ENCODE measurements at places on chromosomes 4 and X. TPM values are rescaled to one million over a fixed set of nuclear protein-coding genes. Genes with fewer than 3 reads are reported as not detected.
A peak's percentile ranks its signal among the peaks of the same experiment; 100 is the strongest.

DNA sequence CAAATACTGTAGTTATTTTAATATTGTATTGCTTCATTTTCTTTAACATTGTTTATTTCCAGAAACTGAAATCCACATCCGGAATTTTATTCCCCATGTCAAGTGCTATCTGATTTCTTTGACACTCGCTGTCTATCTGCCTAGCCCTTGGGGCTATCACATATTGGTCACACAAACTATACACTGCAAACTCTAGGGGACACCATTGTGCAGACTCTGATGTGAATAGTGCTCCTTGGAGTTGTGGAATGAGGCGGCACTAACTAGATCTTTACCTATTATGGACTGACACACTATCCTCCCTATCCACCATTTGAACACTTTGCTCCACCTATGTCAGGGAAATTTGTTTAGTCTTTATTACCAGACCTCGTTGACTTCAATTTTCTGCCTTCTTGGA is 534.5 kb downstream of the GLUD2 start:
- H3K27ac ChIP-seq: no peak overlapping the region
- H3K4me3 ChIP-seq: no peak overlapping the region
- H3K27me3 ChIP-seq: no peaks in the 10 kb centered on the region

GRCh38 chr4:80462621-80463091 is 127.1 kb downstream of the CFAP299 start:
- H3K4me3 ChIP-seq: peak overlapping the region; percentile 24
- no peak for DNase-seq
- H3K27me3 ChIP-seq: no peaks in the 10 kb centered on the region

DNA sequence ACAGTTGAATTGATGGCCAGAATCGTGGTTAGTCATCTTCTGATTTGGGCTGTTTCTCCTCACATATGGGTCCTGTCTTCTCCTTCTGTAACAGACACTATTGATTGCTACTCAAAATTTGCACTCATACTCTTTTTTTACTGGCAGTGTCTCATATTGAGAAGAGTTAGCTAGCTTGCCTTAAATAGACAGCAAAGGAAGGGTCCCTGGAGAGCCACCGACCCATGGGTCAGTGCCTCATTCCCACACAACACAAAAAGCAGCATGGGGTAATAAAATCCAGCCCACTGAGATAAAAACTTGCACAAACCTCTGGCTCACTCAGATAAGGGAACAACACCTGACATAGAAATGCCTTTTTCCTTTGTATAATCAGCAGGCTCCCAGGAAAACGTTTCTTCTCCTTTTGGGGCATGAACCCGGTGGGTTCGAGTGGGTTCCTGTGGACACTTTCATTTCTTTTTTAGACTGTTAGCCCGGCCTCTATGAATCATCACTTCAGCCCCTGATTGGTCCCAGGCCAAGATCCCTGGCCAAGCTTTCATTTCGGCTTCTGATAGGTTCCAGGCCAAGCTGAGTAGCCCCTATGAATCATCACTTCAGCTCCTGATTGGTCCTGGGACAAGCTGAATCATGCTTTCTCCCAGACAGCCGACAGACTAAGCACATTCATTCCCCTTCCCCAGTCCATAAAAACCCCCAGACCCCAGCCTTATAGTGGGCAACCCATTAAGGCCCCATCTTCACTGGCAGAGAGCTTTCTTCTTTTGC is 408.1 kb downstream of the DCAF12L2 start:
- no peak for DNase-seq
- H3K4me1 ChIP-seq: no peaks in the 10 kb centered on the region
- H3K27ac ChIP-seq: no peak overlapping the region

DNA sequence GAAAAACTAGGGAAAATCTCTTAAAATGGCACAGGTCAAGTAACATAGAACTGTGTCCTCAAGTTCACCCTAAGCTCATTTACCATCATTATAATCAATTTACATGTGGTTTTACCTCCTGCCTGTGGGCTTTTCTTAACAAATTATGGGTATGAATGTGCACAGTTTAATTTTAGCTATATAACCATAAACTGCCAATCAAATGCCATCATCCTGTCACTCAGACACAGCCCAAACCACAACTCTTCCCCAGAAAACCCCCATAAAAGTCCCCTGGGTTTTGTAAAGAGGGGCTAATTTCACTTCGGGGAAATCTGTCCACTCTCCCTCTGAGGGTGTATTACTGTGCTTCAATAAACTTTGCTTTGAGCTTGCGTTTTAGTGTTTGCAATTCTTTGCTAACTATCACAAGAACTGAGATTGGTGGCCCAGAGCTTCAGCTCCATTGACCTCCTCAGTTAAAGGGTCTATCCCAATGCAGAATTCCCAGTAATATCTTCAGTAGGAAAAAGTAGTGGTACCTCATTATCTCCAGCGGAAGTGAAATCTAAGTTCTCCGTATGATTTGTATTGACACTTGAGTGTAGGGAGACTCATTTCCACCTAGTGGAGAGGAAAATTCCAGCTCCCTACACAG is 394.6 kb downstream of the SPOCK3 start:
- DNase-seq: no peak
- H3K27ac ChIP-seq: no peak overlapping the region
- H3K4me3 ChIP-seq: no peak overlapping the region

GRCh38 chrX:107107459-107107858 is 11.2 kb downstream of the RBM41 start:
- H3K27ac ChIP-seq: no peak overlapping the region
- no peaks in the 10 kb centered on the region for H3K27me3 ChIP-seq
- H3K4me3 ChIP-seq: no peak overlapping the region
- DNase-seq: no peak

DNA sequence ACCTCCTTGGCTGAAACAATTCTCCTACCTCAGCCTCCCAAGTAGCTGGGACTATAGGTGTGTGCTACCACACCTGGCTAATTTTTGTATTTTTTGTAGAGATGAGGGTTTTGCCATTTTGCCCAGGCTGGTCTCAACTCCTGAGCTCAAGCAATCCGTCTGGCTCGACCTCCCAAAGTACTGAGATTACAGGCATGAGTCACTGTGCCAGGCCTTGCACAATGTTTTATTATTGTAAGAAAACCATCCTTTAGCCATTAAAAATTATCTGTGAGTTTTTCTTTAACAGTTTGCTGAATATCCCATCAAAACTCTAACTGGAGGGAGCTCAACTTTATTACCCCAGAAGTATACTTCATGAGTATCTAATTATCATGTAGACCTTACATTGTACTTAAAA is 900.3 kb downstream of the PCDH7 start:
- no peak overlapping the region for H3K4me3 ChIP-seq
- H3K27me3 ChIP-seq: no peaks in the 10 kb centered on the region
- H3K27ac ChIP-seq: no peak overlapping the region
- no peak for DNase-seq

DNA sequence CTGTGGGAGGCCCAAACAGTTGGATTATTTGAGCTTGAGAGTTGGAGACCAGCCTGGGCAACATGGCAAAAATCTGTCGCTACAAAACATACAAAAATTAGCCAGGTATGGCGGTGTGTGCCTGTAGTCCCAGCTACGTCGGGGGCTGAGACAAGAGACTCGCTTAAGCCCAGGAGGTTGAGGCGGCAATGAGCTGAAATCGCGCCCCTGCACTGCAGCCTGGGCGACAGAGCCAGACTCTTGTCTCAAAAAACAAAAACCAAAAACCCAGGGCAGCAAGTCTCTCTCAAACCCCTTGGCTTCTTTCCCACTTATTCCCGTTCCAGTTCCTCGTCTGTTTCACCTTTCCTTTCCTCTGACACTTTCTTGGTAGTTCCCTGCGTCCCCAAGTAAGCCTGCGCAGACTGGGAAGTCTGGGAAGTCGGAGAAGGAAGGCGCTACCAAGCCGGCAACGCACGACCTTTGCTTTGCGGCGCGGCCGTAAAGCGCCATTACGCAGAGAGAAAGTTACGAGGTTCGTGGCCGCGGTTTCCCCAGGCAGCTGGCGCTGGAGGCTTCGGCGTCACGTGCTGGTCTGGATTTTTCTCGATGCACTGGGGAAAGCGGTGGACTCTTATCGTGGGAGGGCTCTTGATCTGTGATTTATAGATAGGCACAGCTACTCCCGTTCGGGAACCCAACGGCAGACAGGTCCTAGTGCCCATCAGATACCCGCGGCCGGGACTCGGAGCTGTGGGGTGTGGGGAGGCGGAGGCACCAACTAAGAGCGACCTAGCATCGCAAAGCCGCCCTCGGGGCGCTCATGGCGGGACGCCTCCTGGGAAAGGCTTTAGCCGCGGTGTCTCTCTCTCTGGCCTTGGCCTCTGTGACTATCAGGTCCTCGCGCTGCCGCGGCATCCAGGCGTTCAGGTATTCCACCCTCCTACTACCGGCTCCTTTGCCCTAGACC is at the start of gene NUDT9:
Gene NUDT9, plus strand, starts transcription at position 470 of the 949 bp plus-strand sequence. Its CDS starts 333 bp downstream, at position 803.
- peaks cover 24% of the 10 kb centered on the region for H3K4me1 ChIP-seq
- H3K27me3 ChIP-seq: no peaks in the 10 kb centered on the region
- H3K4me3 ChIP-seq: peak within 1 kb of the TSS; percentile 96
- peak within 1 kb of the TSS; percentile 95 for H3K27ac ChIP-seq
- H3K36me3 ChIP-seq: no peaks in the 10 kb centered on the region
- peak; percentile 92 for DNase-seq

The STPG2 gene
- not detected for total RNA-seq

DNA sequence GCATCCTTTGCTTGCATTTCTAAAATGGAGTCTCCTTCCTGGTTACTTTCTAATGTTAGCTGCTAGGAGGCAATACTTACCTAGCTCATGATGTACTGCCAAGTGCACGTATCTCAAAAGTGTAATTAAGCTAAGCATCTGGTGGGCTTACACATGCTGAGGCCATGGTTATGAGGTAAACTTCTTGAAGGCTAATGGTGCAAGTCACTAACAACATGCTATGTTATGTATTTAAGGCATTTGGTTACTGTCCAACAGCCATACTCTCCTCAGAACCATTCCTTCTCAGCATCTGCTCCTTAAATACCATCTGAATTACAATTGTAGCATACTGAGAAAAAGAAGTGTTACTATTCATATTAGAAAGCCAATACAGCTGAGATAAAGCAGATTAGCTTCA is 318.6 kb upstream of the BMP3 start:
- H3K27me3 ChIP-seq: no peaks in the 10 kb centered on the region
- H3K4me3 ChIP-seq: no peak overlapping the region
- no peaks in the 10 kb centered on the region for H3K36me3 ChIP-seq
- H3K4me1 ChIP-seq: no peaks in the 10 kb centered on the region

DNA sequence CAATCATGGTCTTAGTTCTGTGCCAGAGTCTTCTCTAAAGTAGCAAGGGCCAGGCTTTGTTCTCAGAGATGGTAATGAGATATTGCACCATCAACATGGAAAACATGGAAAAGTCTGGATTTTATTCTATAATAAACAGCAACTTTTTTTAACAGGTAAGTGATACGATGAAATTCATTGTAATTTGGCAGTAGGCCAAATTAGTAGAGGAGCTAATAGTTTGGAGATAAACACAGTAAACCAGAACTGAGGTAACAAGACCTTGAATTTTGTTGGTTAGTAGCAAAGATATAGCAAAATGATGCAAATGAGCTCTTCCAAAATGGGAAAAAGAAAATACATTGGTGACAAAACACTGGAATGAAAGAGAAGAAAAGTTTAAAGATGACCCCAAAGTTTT is 126.6 kb downstream of the TET2 start:
- peaks cover 74% of the 10 kb centered on the region for H3K36me3 ChIP-seq
- peaks cover 15% of the 10 kb centered on the region for H3K4me1 ChIP-seq
- no peaks in the 10 kb centered on the region for H3K27me3 ChIP-seq
- no peak overlapping the region for H3K4me3 ChIP-seq
- no peak for DNase-seq
- peak overlapping the region; percentile 56 for H3K27ac ChIP-seq

- H3K27me3 ChIP-seq: no peaks in the 10 kb centered on the region
- no peak for DNase-seq
- no peak overlapping the region for H3K4me3 ChIP-seq
Observed at GRCh38 chr4:86279293-86279960, 80.4 kb downstream of the MAPK10 start.

The CT45A2 gene
- total RNA-seq: not detected

The ARAP2 gene
- 76.1 TPM for total RNA-seq

The SPRY1 gene
- total RNA-seq: 73.7 TPM

The CYLC1 gene
- total RNA-seq: not detected

- H3K4me3 ChIP-seq: no peak overlapping the region
- H3K27ac ChIP-seq: no peak overlapping the region
- no peak for DNase-seq
Observed at GRCh38 chr4:185716577-185717376, 95.2 kb downstream of the SORBS2 start.

The DCAF4L1 gene
- total RNA-seq: 0.33 TPM

The ESX1 gene
- not detected for total RNA-seq

The TRIML2 gene
- not detected for total RNA-seq

GRCh38 chrX:48945517-48946348 is 11.7 kb downstream of the OTUD5 start:
- peaks cover 25% of the 10 kb centered on the region for H3K36me3 ChIP-seq
- H3K27ac ChIP-seq: peak overlapping the region; percentile 40
- peaks cover 49% of the 10 kb centered on the region for H3K4me1 ChIP-seq
- DNase-seq: peak; percentile 66
- H3K27me3 ChIP-seq: no peaks in the 10 kb centered on the region

The CHRDL1 gene
- total RNA-seq: not detected

DNA sequence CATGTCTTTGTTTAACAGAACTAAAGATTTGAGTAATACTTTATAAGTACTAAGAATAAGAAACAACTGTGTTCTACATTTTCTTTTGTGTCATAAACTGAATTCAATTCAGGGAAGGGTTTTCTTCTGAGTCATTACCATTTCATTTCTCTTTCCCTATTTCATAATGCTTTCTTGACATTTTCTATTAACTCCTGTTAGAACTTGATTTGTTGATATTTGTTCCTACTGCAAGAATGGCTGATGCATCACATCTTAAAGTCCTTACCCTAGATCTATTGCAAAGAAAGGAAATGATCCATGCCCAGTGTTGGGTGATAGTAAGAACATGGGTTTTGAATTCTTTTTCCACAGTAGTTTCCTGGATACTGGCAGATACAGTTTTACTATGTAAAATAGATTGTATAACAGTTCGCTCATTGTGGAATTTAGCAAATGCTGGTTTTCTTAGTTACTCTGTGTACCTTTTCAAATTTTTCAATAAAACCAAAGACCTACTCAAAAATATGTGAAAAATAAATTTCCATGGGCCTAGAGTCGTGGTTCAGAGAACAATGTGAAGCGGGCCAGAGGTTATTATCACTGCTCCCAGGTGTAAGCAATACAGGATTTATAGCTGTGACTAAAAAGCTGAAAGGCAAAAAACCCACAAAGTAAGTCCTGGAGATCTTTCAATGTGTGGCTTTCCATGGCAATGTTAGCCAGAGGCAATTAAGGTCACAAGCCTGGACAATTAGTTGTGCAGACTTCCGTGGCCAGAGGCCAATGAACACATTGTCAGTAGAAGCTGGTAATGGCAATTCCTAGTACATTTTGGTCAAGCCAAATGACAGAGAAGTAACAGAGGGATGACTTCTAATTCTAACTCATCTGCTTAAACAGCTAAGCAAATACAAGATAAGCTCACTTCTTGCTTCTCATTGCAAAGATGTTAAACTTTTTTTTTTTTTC is 127.3 kb upstream of the FAT4 start:
- no peaks in the 10 kb centered on the region for H3K27me3 ChIP-seq
- no peak overlapping the region for H3K4me3 ChIP-seq
- DNase-seq: no peak
- H3K27ac ChIP-seq: no peak overlapping the region

- no peak for DNase-seq
- no peaks in the 10 kb centered on the region for H3K36me3 ChIP-seq
- H3K27ac ChIP-seq: no peak overlapping the region
- no peaks in the 10 kb centered on the region for H3K4me1 ChIP-seq
Observed at GRCh38 chr4:129143359-129143758, 47.4 kb downstream of the C4orf33 start.

GRCh38 chr4:157270108-157270507 is 49.6 kb downstream of the GRIA2 start:
- DNase-seq: no peak
- H3K27ac ChIP-seq: no peak overlapping the region
- no peaks in the 10 kb centered on the region for H3K4me1 ChIP-seq
- no peaks in the 10 kb centered on the region for H3K36me3 ChIP-seq
